ENCODE measurements at places on chromosomes 11 and 22.

- peak; percentile 41 for DNase-seq
These were observed 43.2 kb upstream of the CLMP start for GRCh38 chr11:123238297-123238696.

- no peak for DNase-seq
These were observed 13.0 kb downstream of the CYTH4 start for GRCh38 chr22:37295213-37295886.

- DNase-seq, result peak; percentile 80
These were observed 168.8 kb downstream of the RCN1 start for GRCh38 chr11:32259641-32260081.

- peak; percentile 54 for DNase-seq
These were observed 7.6 kb upstream of the FTH1 start for GRCh38 chr11:61974766-61975631.

- peak; percentile 49 for DNase-seq
These were observed 25.0 kb downstream of the KRTAP5-5 start for GRCh38 chr11:1654388-1655167.

DNA sequence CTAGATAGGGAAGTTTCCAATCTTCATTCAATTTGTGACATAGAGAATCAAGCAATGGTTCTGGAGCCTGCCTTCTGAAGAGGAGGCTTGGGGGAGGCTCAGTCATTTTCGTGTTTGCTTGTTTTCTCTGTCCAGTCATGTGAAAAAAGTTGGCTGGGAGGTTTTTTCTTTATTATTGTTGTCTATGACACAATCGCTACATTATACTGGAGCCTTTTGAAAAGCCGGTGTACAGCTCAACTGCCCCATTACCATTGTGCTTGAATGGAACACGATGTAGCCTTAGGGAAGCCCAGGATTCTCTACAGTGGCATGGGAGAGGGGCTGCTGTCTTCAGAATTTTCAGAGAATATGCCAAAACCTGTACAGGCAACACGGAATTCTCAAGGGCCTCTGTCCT is 57.9 kb upstream of the NCAM1 start:
- DNase-seq, result no peak

Measured in hepatocyte (in vitro differentiated cells).